ENCODE measurements at places on chromosomes 7 and 10.

- no peaks in the 10 kb centered on the region for H3K4me1 ChIP-seq
- H3K27me3 ChIP-seq, result peaks cover 10% of the 10 kb centered on the region
These were observed 43.2 kb downstream of the VAX1 start for GRCh38 chr10:117094856-117095255.

DNA sequence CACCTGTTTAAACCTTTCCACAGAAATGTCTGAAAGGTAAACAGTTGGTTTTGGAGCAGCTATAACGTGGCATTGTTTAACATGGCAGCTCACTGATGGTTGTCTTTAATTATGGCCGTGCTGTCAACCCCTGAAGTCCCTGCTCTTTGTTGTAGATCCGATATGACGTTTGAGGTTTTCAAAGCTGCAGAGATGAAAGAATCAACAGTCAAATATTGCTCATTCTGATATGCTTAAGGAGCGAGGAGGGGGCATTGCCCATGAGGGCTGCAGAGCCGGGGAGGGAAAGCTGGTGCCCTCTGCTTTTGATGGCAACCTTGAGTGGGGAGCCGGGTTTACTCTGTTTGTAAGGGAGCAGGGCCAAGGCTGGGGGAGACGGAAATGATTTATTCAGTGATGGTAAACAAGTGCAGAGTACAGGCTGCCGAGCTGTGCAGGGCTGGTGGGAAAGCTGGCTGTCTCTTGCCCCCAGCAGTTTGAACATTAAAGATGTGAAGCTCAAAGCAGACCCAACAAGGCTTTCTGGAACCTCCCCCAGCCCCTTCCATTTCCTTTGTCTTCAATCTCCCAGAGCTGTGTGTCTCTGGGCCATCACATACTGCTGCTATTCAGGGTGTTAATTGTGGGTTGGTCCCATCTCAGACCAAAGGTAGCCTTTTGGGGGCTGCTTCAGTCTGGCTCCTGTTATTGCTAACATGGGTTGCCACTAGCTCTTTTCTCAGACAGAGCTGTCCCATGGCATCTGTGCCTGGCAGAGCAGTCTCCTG is 345.5 kb downstream of the LRMDA start:
- H3K36me3 ChIP-seq, result no peaks in the 10 kb centered on the region
- no peak for DNase-seq
- peaks cover 2% of the 10 kb centered on the region for H3K27me3 ChIP-seq
- H3K27ac ChIP-seq, result no peak overlapping the region

GRCh38 chr10:26524161-26524896 is 86.2 kb downstream of the APBB1IP start:
- no peak overlapping the region for H3K4me3 ChIP-seq
- DNase-seq, result no peak
- peaks cover 58% of the 10 kb centered on the region for H3K36me3 ChIP-seq
- peak overlapping the region; percentile 33 for H3K27ac ChIP-seq

GRCh38 chr10:110212119-110213006 is 5.0 kb downstream of the MXI1 start:
- peaks cover 46% of the 10 kb centered on the region for H3K4me1 ChIP-seq
- H3K27ac ChIP-seq, result peak overlapping the region; percentile 91
- H3K36me3 ChIP-seq, result peaks cover 3% of the 10 kb centered on the region
- H3K4me3 ChIP-seq, result peak overlapping the region; percentile 93
- H3K27me3 ChIP-seq, result peaks cover 6% of the 10 kb centered on the region
- peak; percentile 52 for DNase-seq

DNA sequence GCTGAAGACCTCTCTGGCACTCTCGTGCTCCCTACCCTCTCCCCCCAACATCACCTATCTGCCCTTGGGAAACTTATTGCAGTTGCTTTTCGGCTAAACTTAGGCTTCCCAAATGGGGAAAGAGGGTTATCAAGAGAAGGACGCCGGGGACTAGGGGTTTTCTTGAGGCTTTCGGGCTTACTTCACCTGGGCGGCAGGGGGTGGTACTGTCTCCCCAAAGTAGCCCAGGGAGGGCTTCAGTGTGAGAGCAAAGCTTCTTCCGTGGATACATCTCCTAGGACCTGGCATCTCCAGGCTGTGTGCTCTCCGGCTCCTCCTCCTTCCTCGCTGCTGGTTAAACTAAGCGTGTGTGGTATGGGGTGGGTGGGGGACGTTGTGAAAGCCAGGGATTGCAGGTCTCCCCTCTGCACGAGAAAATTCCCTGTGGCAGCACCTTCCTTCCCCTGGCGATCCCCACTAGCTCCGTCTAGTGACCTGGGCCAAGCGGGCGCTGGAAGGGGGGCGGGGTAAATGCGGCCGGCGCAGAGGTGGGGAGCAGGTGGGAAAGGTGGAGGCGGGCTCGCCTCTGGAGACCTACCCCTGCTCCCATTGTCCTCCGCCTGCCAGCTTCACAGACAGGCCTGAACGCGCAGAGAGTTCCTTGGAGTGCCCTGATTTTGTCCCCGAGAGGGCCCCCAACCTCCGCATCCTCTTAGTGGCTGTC is 1.1 kb downstream of the PLXDC2 start:
- peaks cover 2% of the 10 kb centered on the region for H3K4me1 ChIP-seq
- H3K27ac ChIP-seq, result no peak overlapping the region
- DNase-seq, result peak; percentile 21
- peak overlapping the region; percentile 64 for H3K4me3 ChIP-seq
- H3K36me3 ChIP-seq, result no peaks in the 10 kb centered on the region
- H3K27me3 ChIP-seq, result peaks cover 42% of the 10 kb centered on the region

GRCh38 chr10:114753126-114753525 is 68.5 kb upstream of the FHIP2A start:
- peaks cover 22% of the 10 kb centered on the region for H3K27me3 ChIP-seq
- H3K4me1 ChIP-seq, result no peaks in the 10 kb centered on the region
- H3K36me3 ChIP-seq, result no peaks in the 10 kb centered on the region
- no peak for DNase-seq
- H3K4me3 ChIP-seq, result no peak overlapping the region

- no peak overlapping the region for H3K27ac ChIP-seq
- peaks cover 17% of the 10 kb centered on the region for H3K27me3 ChIP-seq
- no peaks in the 10 kb centered on the region for H3K4me1 ChIP-seq
- H3K36me3 ChIP-seq, result no peaks in the 10 kb centered on the region
These were observed 5.9 kb downstream of the DIP2C start for GRCh38 chr10:683448-684071.

GRCh38 chr7:26490640-26491624 is 199.3 kb downstream of the SNX10 start:
- peaks cover 16% of the 10 kb centered on the region for H3K27me3 ChIP-seq
- H3K36me3 ChIP-seq, result no peaks in the 10 kb centered on the region
- H3K4me3 ChIP-seq, result no peak overlapping the region
- H3K4me1 ChIP-seq, result no peaks in the 10 kb centered on the region

- no peak overlapping the region for H3K27ac ChIP-seq
- H3K4me1 ChIP-seq, result no peaks in the 10 kb centered on the region
- H3K4me3 ChIP-seq, result no peak overlapping the region
- no peak for DNase-seq
These were observed 511.1 kb downstream of the ZNF37A start for GRCh38 chr10:38605153-38605661.

DNA sequence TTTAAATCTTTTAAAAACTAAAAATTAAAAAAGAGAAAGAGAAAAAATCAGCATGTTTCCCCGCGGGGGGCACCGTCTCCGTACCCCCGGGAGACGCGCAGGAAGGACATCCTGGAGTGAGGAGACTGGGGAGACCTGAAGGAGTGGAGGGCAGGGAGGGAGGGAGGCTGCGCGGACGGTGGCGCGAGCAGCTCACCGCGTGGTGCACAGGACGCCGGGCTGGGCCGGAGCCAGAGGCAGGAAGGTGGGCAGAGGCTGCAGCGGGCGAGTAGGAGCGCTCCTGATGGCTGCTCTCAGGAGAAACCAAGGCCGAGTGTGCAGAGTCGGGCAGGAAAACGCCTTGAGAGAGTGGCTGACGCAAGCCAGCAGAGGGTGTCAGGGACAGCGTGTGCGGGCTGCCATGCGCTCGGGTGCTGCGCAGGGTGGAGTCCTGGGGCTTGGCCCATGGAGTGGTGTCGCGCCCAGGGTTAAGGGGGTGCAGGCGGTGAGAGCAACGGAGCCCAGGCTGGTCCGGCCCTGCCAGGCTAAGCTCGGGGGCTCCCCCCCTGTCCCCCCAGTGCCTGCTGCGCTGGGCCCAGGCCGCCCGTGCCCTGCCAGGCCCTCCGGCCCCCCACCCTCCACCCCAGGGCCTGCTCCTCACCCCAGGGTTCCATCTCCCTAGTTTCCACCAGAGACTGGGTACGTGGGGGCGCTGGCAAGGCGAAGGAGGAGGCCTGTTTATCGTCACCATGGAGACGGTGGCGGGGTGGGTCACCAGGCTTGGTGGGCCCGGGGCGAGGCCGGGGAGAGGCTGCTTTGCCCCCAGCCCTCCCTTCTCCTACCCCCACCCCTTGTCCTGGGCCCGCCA is 28.9 kb upstream of the FXYD4 start:
- no peak overlapping the region for H3K27ac ChIP-seq
- peaks cover 18% of the 10 kb centered on the region for H3K4me1 ChIP-seq
- H3K4me3 ChIP-seq, result no peak overlapping the region

DNA sequence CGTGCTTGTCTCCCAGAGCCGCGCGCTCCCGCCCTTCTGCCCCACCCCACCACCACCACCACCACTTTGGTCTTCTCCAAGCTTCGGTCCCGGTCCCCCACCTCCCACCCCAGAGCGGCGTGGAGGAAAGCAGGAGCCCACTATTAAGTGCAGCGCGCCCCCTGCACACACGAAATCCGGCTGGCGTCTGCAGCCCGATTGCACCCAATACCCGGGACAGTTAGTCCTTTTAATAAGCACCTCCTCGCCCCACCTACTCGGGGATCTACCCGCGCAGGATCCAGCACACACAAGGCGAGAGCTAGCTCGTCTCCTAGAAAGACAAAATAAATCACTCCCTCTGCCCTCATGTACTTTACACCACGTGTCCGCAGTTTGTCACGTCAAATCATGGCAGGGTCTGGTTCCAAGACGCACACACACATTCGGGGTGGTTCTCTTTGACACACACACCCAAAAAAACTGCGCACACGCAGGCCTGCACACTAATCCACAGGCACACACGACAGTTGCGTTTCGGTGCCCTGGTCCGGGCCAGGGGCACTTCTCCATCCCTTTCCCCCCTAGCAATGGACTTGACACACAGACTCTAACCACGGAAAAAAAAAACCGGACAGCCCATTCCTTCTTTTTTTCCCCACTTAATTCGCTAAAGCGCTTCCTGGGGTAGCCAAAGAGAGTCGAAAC is 1.6 kb downstream of the SFMBT2 start:
- peaks cover 43% of the 10 kb centered on the region for H3K4me1 ChIP-seq
- peaks cover 27% of the 10 kb centered on the region for H3K36me3 ChIP-seq
- H3K27ac ChIP-seq, result peak overlapping the region; percentile 95
- peak; percentile 64 for DNase-seq
- H3K4me3 ChIP-seq, result peak overlapping the region; percentile 98

DNA sequence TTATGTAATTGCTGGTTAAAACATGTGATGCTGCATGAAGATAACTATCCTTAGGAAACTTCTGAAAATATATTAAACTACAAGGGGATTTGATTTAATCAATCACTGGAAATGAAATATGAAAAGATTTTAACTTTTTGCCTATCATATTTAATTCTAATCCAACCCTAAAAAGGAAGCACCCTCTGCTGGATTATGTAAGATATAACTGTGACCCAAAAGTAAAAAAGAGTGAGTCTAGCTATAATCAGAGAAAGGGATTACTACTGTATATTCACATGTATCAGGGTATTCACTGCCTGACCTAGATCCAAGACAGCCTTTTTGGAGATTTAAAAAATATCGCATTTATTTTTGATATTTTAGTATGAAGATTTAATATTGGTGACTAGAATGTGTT is 295.5 kb downstream of the MDFIC start:
- peaks cover 13% of the 10 kb centered on the region for H3K27me3 ChIP-seq
- peaks cover 8% of the 10 kb centered on the region for H3K4me1 ChIP-seq
- H3K36me3 ChIP-seq, result no peaks in the 10 kb centered on the region
- no peak overlapping the region for H3K4me3 ChIP-seq
- no peak for DNase-seq

- H3K4me3 ChIP-seq, result no peak overlapping the region
- H3K27me3 ChIP-seq, result peaks cover 21% of the 10 kb centered on the region
- H3K36me3 ChIP-seq, result no peaks in the 10 kb centered on the region
- H3K27ac ChIP-seq, result no peak overlapping the region
- peaks cover 4% of the 10 kb centered on the region for H3K4me1 ChIP-seq
- no peak for DNase-seq
These were observed 43.3 kb downstream of the FRMPD2 start for GRCh38 chr10:48231178-48231577.

DNA sequence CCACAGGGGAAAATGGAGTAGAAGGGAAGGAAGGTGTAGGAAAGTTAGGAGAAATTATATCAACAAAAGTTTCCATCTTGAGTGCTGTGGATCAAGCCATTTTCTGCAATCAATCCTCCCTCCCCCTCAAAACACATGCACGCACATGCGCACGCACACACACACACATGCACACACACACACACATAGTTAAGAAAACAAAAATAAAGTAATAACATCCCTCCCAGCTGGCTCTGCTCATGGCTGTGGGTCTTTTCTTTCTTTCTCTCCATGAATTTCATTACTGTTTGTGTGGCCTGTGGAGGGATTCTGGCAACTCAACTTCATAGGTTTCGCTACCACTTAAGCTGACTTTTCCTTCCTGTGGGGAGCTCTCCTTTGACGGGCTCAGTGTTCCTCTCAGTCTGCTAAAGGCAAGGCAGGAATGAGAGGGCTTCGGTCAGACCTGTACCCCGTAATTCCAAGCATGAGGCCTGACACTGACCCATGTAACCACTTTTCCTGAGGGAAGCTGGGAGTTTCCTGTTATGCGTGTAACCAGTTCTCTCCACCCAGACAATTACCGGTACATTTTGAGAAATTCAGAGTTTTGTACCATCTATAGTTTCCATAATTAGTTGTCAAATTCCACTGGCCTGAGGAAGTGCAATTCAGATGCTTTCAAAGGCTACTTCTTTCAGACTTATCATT is 79.8 kb downstream of the ZNF92 start:
- H3K27ac ChIP-seq, result no peak overlapping the region
- peaks cover 20% of the 10 kb centered on the region for H3K27me3 ChIP-seq
- no peak overlapping the region for H3K4me3 ChIP-seq
- H3K36me3 ChIP-seq, result no peaks in the 10 kb centered on the region
- no peaks in the 10 kb centered on the region for H3K4me1 ChIP-seq

DNA sequence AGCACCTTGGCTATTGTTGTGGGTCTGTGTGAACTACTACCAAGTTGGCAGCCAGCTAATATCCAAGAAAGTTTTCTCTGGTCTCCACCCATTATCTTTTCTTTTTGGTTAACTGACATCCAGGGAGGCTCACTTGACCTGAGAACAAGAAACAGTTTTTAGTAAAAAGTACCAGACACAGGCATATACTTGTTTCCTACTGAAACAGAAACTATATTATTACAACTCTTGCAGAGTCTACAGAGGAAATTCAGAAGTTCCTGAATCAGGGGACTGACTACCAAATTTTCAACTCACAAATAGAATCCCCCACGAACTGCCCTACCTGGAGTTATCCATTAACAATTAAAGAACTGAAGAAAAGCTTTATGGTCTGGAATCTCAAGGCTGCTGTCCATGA is 168.9 kb downstream of the KCND2 start:
- DNase-seq, result no peak
- H3K4me3 ChIP-seq, result no peak overlapping the region
- H3K27me3 ChIP-seq, result no peaks in the 10 kb centered on the region
- no peaks in the 10 kb centered on the region for H3K4me1 ChIP-seq
- no peaks in the 10 kb centered on the region for H3K36me3 ChIP-seq

GRCh38 chr7:13751766-13752165 is 237.7 kb downstream of the ETV1 start:
- no peaks in the 10 kb centered on the region for H3K36me3 ChIP-seq
- no peak overlapping the region for H3K27ac ChIP-seq
